ENCODE measurements at places on chromosomes 11 and 22.

GRCh38 chr11:119403021-119403420 lies 20.0 kb downstream of the THY1 start:
- no peak for DNase-seq

GRCh38 chr11:128686745-128687177 lies 7.1 kb upstream of the FLI1 start:
- DNase-seq, result no peak

- no peak for DNase-seq
These were observed 15.5 kb downstream of the DGCR8 start for GRCh38 chr22:20095521-20095920.

DNA sequence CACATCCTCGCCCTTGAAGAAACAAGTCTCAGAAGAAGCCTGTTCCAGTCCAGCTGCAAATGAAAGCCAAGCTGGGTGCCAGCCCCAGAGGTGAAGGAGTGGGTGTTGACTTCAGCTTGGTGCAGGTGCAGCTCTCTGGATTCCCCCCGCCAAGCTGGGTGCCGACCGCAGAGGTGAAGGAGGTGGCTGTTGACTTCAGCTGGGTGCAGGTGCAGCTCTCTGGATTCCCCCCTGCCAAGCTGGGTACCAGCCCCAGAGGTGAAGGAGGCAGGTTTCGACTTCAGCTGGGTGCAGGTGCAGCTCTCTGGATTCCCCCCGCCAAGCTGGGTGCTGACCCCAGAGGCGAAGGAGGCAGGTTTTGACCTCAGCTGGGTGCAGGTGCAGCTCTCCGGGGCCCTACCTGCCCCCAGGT lies 1234.0 kb downstream of the TBC1D22A start:
- no peak for DNase-seq

GRCh38 chr11:34256626-34257025 lies 101.2 kb downstream of the ABTB2 start:
- DNase-seq, result no peak

DNA sequence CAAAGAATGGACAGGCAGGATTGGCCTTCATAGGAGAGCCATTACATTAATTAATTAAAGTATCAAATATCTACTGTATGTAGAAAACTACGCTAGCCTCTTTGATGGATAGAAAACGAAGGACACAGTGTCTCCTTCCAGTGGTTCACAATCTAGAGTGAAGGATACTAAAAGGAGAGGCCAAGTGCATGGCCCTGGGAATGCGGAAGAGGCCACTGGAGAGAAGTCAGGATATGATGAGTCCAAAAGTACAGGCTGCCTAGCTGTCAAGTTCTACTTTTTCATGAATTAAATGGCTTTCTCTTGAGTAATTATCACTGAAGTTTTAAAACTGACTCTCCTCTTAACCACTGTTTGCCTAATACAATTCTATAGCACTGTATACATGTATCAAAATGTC lies 41.9 kb downstream of the ATG16L2 start:
- DNase-seq, result no peak

DNA sequence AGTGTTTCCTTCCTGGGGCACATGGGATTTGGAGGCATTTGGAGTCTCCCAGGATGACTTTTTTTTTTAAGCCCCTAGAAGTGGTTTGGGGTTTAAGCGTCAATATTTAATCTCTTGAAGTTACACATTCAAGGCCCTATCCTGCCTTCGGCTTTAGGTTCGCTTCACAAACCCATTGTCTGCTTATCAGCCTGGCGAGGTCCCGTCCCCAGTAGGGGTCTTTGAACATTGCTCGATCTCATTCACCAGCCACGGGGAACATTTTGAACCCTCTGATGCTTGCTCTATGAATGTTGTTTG lies 75.9 kb downstream of the KCNQ1 start:
- DNase-seq, result no peak

GRCh38 chr11:104152941-104153505 lies 10.9 kb downstream of the PDGFD start:
- DNase-seq, result no peak

- DNase-seq, result no peak
These were observed 1241.5 kb downstream of the BRD1 start for GRCh38 chr22:48585916-48586798.

DNA sequence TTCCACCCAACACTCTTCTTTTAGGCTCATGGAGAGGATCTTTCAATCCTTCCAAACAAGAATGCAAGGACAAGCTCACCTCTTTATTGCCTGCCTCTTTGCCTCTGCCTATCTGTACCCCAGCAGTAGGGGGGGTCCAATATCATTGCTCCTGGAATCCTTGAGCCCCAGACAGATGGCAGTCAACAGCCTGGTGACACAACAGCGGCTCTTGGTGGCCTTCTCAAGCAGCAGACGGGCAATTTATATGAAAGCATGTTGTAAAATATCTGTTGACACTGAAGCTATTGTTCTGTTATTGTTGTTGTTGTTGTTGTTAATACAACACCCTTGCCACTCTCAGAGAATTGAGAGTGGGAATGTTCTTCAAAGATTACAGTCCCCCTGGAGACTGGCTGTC lies 480.0 kb upstream of the CADM1 start:
- no peak for DNase-seq

- no peak for DNase-seq
These were observed 51.2 kb upstream of the ELF5 start for GRCh38 chr11:34564807-34565241.

DNA sequence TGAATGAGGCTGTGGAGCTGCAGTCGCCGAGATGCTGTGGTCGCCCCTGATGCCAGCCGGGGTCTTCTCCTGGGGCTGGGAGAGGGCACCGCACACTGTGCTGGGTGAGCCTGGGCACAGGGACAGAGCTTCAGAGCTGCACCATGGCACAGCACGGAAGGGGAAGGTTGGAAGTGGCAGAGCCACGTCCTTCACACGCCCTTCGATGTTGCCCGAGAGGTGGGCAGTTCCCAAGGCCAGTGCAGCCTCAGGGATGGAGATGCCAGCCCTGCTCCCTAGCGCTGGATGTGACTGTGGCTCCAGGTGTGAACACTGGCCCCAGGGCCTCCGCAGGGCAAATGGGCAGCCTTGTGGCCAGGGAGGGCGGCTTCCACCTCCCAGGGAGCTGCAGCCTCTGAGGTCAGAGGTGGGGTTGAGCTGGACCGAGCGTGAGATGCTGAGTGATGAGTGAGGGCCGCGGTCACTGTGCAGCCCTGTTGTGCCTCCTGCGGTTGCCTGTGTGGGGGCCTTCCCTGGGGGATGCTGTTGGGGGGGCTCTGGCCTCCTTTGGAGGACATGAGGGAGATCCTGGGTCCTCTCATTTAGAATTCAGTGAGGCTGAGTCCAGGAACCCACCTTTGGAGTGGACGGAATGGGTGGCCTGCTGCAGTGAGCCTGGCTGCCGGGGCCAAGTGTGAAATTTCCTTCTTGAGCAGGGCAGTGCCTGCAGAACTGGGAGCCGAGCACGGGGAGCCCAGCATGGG lies 1090.0 kb downstream of the BRD1 start:
- DNase-seq, result no peak

DNA sequence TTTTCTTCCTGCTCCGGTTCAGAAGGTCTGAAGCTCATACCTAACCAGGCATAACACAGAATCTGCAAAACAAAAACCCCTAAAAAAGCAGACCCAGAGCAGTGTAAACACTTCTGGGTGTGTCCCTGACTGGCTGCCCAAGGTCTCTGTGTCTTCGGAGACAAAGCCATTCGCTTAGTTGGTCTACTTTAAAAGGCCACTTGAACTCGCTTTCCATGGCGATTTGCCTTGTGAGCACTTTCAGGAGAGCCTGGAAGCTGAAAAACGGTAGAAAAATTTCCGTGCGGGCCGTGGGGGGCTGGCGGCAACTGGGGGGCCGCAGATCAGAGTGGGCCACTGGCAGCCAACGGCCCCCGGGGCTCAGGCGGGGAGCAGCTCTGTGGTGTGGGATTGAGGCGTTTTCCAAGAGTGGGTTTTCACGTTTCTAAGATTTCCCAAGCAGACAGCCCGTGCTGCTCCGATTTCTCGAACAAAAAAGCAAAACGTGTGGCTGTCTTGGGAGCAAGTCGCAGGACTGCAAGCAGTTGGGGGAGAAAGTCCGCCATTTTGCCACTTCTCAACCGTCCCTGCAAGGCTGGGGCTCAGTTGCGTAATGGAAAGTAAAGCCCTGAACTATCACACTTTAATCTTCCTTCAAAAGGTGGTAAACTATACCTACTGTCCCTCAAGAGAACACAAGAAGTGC lies 661 bp upstream of the MALAT1 start:
- no peak for DNase-seq

DNA sequence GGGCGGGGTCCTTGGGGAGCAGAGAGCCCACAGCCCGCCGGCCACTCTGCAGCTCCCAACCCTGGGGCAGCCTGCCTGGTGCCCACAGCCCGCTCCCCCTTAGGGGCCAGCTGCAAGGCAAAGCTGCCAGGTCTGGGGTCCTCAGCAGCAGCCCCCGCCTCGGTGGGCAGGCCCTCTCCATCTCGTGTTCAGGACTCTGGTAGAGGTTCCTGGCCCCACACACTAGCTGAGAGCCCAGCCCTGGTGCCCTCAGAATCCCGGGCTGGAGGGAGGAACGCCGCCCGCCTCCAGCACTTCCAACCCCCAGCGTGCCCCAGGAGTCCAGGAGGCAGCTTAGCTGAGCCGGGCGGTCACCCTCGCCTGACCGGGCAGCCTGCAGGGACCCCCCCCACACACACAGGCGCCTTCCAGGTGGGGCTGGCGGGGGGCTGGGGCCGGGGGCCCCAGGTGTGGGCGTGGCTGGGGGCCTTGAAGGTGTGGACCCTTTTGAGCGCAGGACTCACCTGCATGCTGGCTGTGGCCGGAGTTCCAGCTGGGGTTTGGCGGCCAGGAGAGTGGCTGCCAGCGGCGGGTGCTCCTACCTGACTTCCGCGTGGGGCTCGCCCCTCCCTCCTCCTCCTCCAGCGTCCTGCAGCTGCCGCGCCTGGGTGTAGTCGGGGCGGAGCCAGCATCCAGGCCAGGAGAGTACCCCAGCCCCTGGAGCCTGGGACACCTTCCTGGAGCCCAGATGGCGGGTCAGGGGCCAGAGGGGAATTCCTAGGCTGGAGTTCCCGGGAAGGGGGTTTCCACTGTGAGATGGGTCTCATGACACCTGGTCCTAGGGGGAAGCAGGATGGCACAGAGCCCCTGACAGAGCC lies at the start of gene ANO9:
Gene ANO9, minus strand, starts transcription at position 594 of the 857 bp plus-strand sequence. Its CDS starts 85 bp downstream, at position 509.
- DNase-seq, result no peak

GRCh38 chr11:129460714-129461113 lies 85.1 kb downstream of the BARX2 start:
- no peak for DNase-seq

DNA sequence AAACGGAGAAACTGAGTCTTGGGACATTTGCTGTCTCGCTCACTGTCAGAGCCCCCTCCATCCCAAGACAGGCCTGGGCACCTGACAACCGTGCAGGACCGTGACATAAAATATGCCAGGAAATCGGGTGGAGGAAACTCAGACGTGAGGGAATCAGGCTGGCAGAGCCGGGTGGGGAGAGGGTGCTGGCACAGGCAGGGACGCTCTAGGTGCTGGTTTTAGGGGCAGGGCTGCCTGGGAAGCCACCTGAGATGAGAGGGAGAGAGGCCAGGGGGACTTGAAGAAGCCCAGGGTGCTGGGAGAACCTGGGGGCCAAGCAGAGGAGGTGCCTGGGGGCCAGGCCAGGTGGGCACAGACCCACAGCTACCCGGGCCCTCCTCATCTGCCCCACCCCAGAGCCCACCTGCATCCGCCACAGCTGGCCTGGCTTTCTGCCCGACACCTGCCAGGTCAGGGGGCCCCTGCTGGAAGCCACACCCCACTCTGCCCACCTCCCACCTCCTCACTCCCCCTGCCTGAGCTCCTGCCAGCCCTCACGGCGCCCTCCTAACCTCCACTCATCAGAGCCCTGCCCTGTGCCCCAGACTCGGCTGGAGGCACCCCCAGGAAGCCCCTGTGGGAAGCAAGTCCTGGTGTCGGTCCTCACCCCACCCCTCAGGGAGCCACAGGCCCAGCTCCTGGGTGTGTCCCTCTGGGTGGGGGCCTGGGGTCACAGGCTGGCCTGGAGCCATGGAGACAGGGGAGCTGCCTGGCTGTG lies 27.3 kb upstream of the MUC5AC start:
- no peak for DNase-seq

GRCh38 chr11:72202571-72202970 lies 10.6 kb downstream of the FOLR1 start:
- no peak for DNase-seq

DNA sequence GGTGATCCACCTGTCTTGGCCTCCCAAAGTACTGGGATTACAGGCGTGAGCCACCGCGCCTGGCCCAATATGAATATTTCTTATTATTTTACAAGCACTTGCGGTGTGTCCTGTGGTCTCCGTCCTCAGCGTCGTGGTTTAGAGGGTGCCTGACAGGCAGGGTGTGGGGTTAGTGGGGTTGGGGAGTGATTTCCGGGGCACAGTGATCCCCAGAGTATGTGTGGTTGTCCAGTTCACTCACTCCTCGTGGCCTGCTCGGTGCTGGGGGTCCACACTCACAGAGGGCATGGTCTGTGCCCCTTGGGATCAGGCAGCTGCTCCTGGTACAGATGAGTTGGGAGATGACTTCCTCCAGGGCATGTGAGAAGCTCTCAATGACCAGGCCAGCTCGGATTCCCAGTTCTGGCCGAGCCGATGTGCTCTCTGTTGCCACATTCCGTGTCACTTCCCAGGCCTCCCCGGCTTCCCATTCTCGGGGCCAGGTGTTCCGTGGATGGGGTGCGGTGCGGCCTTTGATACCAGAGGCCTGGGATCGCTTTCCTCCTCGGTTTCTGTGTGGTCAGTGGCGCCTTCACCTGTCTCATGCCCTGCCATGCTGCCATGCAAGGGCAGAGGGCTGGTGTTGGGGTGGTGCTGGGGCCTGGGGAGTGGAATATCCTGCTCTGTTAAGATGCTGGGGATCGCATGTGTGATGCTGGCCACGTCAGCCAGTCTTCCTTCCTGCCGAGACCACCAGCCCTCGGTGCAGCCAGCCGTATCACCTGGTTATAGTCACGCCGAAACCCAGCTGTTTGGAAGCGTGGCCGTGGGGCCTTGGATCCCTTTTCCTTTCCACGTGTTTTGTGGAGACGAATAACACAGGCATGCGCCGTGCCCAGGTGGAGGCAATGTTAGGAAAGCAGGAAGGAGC lies 39.6 kb downstream of the PARVB start:
- no peak for DNase-seq

GRCh38 chr11:117625237-117625636 lies 171.8 kb downstream of the DSCAML1 start:
- DNase-seq, result no peak

DNA sequence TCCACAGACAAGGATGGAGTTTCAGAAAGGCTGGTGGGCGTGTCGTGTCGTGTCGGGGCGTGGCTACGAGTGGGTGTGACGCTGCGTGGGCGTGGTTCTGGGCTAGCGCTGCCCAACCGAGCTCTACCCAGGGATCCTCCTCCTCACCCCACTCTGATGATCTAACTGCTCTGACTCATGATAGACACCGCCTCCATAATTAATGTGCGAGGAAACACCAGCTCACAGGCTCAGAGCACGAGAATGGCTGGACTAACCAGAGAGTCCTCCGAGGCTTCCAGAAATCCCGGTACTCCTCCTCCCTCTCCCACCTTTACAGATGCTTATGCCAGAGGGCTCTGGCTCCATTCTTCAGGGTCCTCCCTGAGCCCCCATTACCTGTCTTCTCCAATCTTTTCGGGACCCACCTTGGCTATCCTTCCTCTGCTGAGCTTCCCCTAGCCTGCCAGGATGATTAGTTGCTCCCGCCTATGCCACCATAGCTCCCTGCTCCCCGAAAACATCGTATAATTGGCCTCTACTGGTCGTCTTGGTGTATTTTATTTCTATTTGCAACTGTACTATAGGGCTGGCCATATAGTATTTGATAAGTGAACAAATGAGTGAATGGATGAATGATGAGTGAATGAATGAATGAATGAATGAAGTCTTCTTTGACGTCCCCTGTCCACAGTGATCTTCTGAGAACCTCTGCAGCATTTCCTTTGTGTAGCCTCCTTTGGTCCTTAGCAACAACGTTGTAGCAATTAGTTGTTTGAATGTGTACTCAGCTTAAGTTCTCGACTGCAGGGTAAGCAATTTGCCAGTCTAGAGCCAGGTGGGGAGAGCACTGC lies 21.7 kb downstream of the TMPRSS13 start:
- peak; percentile 12 for DNase-seq

Measured in esophagus squamous epithelium (tissue), 5 donors.